Activated CD8-positive, alpha-beta memory T cell treated with anti-CD3 and anti-CD28 coated beads for 36 hours (primary cell): ENCODE measurements at places on chromosomes 6 and 20. TPM values are rescaled to one million over a fixed set of nuclear protein-coding genes. Genes with fewer than 3 reads are reported as not detected.

IL20RA gene
- not detected for total RNA-seq

RUNX2 gene
- 22.2 TPM for total RNA-seq

ZSCAN23 gene
- 1.3 TPM for total RNA-seq

IRAK1BP1 gene
- 3.0 TPM for total RNA-seq

TINAG gene
- total RNA-seq = not detected

PROKR2 gene
- total RNA-seq = 0.15 TPM

CAP2 gene
- total RNA-seq = not detected

LY6G6C gene
- total RNA-seq = not detected

ABHD16A gene
- 30.1 TPM for total RNA-seq

SLC17A9 gene
- total RNA-seq = 47.3 TPM
